ENCODE measurements at places on chromosomes 11 and 22.

GRCh38 chr11:125583496-125583895 lies 9.2 kb upstream of the STT3A start:
- DNase-seq: no peak

- no peak for DNase-seq
Measured at GRCh38 chr11:81039916-81040524, 1599.2 kb upstream of the TENM4 start.

GRCh38 chr22:27461470-27461869 lies 340.1 kb downstream of the MN1 start:
- DNase-seq: no peak

DNA sequence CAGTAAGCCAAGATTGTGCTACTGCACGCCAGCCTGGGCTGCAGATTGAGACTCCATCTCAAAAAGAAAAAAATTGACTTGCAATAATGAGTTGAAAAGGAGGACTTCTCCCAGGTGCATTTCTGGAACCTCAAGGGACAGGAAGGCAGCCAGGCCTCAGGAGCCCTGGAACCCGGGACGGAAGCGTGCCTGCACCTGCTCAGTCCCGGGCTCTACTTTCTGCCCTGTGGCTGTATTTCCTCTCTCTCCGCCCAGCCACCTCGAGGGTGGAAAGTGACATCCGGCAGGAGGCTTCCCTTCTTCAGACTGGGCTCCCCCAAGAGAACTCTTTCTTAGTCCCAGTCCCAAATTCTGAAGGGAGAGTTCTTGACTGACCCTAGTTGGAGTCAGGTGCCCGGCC lies 20.2 kb upstream of the GAL start:
- no peak for DNase-seq

GRCh38 chr11:84384731-84385130 lies 1098.6 kb upstream of the CCDC90B start:
- no peak for DNase-seq

DNA sequence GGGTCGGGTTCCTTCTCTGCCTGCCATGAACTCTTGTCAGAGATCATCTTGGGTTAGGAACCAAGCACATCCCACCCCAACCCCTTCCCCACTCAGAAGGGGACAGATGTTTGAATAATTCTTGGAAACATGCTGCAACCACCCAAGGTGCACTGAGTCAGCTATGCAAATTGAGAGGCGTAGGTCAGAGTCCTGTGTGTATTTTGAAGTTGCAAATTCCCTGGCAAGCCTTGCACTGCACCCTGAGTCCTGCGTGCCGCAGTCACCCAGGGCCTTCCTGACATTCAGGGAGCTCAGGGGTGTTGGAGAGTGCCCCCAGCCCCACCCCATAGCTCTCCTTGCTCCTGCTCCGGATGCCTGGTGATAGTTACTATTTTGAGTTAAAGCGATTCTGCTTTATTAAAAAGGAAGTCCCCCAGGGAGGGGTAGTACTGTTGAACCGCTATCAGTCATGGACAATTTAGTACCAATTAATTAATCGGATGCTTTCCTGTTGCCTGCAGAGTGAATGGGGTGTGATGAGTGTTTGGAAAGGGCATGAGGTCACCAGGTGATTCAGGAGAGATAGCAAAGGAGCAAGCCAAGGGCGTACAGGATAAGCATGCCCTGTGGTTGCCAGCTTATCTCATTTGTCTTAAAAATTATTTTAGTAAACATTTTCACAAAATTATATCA lies 123.7 kb downstream of the GRIK4 start:
- DNase-seq: no peak

- no peak for DNase-seq
Measured at GRCh38 chr11:65912845-65913244, 6.0 kb downstream of the C11orf68 start.

DNA sequence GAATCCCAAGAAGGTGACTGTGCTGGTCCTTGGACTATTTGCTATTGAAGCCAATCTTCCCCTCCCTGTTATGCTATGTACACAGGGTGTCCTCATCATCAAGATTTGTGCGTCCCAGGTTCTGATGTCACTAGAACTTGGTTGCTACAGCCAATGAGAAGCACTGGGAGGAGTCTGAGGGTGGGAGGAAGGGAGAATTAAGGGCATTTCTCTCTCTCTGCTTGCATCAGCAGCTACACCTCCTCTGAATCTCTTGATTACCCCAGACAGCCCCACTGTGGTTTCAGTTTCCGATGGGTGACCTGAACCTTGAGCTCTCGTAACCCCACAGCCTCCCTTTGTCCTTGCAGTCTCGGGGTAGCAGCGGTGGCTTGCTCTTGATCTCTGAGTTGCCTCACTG lies 212.4 kb upstream of the SESN3 start:
- DNase-seq: no peak

DNA sequence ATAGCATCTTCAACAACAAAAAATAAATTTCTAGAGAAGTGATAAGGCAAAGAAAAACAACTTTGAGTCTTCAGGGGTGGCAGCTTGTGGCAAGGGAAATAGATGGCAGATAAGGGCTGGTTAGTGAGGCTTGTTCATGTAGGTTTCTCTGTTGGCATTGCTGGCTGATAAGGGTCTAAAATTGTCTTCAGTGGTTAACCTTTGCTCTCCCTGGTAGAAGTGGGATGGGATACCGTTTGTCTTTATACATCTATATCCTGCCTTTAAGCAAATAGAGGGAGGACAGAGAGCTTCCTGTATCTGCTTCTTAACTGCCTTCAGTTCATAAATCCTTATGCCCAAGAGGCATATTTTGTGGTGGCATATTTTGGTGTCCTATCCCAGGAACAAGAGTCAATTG lies 57.1 kb downstream of the TRAF6 start:
- no peak for DNase-seq

GRCh38 chr22:23745791-23746190 lies 5.1 kb downstream of the ZNF70 start:
- no peak for DNase-seq

DNA sequence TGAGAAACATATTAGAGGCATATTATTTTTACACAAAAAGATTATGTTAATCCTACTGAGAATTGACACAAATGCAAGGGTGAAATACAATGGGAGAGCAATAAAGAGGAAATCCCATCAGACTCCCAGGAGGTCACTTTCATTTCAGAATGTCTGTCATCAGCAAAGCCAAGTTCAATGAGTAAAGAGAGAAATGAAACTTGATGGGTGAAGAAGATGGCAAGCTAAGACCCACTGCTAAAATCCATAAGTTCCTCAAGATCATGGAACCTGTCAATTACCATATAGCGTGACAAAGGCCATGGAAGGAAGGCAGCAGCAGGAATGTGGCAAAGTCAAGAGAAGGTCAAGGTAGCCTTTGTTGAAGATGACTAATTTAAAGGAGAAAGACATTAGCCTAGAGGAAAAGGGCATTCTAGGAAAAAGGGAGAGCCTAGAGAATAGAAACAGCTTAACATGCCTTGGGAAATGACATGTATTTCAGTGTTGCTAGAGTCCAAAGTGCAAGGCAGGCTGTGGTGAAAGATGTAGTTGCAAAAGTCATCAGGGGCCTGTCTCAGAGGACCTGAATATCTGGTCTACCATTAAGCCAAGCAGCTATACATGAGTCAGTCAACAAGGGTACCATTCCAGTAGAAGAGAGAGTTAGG lies 43.1 kb downstream of the FAM168A start:
- no peak for DNase-seq

- DNase-seq: no peak
Measured at GRCh38 chr11:117837791-117838190, 13.2 kb upstream of the FXYD2 start.

DNA sequence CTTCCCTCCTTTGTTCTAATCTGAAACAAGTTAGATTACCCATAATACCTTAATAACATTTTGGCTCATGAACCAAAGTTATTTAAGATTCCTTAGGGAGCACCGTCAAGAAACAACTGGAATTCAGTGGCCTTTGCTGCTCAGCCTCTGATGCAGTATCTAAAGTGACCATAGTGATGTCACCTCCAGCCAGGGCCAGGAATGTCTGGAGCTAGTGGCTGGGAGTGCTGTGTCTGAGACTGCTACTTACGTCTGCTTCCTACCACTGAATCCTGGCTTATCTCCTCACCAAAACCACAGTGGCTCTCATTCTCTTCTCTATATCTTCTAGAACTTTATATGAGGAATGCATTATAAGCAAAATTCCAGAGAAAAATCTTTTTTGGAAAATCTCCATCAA lies 658.0 kb downstream of the DLG2 start:
- DNase-seq: no peak

DNA sequence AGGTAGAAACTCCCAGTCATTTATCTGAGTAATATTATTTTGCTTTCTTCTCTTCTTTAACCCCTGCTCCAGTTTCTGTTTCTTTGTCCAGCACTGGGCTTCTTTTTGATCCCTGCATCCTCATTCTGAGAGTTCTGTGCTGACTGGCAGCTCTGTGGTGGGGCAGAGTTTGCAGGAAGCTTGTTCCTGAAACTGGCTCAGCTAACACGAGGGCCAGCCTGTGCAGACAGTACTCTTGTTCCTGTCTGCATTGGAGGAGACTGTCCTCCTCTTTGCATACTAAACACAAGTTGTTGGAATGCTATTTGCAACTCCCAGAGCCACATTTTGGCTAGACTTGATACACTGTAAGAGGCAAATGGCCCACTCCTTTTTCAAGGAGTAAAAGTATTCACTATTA lies 93.1 kb upstream of the HORMAD2 start:
- no peak for DNase-seq

- DNase-seq: no peak
Measured at GRCh38 chr11:123344790-123345357, 85.2 kb upstream of the GRAMD1B start.

GRCh38 chr11:3817181-3817800 lies 8.9 kb downstream of the PGAP2 start:
- no peak for DNase-seq

DNA sequence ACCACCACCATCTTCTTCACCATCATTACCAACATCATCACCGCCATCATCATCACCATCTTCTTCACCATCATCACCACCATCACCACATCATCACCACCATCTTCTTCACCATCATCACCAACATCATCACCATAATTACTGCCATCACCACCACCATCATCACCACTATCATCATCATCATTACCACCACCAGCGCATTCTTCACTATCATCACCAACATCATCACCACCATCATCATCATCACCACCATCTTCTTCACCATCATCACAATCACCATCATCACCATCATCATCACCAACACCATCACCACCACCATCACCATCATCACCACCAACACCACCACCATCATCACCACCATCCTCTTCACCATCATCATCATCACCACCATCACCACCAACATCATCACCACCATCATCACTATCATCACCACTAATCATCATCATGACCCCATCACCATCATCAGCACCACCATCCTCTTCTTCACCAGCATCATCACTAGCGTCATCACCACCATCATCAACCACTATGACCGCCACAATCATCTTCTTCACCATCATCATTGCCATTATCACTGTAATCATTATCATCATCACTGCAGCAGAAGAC lies 303.8 kb downstream of the CTTN start:
- DNase-seq: no peak

DNA sequence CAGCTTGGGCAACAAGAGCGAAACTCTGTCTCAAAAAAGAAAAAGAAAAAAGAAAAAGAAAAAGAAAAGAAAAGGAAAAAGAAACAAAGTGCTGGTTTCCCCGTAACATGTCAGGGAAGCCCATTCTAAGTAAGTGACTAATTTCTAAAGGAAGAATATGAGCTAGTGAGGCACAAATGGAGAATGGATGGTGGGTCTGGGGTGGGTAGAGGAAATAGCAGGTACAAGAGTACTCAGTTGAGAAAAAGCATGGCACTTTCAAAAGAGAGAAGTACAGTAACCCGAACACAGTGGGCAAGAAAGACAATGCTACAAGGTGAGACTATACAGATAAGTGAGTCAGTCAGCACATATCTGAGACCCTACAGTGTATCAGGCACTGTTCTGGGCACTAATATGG lies 4.5 kb downstream of the MAJIN start:
- no peak for DNase-seq

DNA sequence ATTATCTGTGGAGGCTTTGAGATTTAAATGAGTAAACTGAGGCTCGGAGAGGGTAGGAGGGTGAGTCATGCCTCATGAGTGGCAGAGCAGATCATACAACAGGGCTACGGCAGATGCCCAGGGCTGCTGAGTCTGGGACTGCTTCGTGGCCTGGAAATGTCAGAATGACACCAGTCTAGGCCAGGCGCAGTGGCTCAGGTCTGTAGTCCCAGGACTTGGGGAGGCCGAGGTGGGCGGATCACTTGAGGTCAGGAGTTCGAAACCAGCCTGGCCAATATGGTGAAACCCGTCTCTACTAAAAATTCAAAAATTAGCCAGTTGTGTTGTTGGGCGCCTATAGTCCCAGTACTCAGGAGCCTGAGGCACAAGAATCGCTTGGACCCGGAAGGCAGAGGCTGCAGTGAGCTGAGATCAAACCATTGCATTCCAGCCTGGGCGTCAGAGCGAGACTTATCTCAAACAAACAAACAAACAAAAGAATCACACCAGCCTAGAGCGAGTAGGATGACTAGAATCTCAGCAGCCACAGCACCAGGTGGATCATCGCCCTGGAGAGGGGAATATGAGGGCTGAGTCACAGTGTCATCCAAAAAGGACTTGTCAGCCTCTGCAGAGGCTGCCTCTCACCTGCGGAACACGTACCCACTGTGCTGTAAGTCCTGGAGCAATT lies 48.6 kb upstream of the ADA2 start:
- DNase-seq: no peak

DNA sequence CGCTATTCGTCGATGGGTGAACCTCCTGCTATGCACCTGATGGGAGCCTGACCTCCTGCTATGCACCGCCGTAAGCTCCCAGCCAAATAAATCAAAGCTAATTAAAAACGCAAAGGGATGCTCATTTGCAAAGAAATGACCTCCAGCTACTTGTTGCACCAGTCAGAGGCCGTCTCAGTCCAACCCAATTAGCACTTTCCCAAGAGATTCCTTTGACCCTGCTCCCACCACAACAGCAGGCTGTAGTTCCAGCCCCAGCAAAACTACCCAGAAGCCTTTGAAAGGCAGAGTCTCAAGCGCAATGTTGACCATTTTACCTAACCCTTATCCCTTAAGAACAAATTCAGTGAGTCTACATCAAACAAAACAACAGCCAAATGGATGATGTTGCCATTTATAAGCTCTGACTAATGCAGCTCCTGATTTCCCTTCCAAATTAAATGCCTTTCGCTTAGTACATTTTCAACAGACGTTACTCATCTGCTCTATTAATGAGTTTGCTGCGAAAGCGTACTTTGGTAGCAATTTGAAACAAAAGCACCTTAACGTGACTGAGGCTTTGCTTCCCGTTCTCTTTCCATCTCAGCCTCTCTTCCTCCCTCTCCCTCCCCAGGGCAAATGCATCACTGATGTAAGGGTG lies 17.2 kb upstream of the BSX start:
- no peak for DNase-seq

Data from stimulated activated CD8-positive, alpha-beta memory T cell treated with anti-CD3 and anti-CD28 coated beads, Interleukin-7, amount 100 ng/mL, for 1 hour (primary cell).